ENCODE measurements at places on chromosomes 6 and 20.

GRCh38 chr20:33674294-33675135, at the start of gene NECAB3:
Gene NECAB3 (minus strand): TSS chr20:33674428. CDS start chr20:33674352, 76 bp downstream.
- peak; percentile 57 for DNase-seq

DNA sequence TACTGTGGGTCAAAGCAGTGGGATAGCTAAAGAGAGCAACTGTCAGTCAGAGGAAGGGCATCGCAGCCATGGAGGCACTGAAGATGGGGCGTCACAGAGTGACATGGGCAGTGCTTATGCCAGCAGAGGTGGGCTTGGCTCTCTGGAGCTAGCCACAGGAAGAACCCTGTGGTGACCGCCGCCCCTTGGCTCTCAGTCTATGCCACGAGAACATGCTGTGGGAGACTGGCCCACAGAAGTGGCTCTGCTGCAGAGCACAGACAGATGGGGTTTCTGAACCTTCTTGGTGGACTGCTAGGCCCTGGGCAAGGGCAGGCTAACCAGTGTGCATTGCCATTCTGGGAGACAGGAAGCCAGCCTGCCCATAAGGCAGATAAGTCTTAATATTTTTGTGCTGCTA, 290.0 kb upstream of the SUPT3H start:
- DNase-seq = no peak

DNA sequence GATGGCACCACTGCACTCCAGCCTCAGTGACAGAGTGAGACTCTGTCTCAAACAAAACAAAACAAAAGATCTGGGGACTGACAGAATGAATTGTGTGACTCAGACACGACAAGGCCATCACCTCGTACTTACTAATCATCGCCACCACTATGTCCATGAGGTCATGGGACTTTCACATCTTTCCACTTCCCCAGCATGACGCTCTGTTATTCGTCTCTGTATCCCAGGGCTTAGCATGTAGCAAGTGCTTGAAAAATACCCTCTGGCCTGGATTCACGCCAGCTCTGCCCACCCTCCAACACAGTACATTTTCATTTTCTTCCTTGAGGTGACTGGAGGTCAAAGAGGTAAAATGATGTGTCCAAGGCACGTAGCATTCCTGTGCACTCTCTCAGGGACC, 27.8 kb downstream of the FGD2 start:
- DNase-seq = no peak

DNA sequence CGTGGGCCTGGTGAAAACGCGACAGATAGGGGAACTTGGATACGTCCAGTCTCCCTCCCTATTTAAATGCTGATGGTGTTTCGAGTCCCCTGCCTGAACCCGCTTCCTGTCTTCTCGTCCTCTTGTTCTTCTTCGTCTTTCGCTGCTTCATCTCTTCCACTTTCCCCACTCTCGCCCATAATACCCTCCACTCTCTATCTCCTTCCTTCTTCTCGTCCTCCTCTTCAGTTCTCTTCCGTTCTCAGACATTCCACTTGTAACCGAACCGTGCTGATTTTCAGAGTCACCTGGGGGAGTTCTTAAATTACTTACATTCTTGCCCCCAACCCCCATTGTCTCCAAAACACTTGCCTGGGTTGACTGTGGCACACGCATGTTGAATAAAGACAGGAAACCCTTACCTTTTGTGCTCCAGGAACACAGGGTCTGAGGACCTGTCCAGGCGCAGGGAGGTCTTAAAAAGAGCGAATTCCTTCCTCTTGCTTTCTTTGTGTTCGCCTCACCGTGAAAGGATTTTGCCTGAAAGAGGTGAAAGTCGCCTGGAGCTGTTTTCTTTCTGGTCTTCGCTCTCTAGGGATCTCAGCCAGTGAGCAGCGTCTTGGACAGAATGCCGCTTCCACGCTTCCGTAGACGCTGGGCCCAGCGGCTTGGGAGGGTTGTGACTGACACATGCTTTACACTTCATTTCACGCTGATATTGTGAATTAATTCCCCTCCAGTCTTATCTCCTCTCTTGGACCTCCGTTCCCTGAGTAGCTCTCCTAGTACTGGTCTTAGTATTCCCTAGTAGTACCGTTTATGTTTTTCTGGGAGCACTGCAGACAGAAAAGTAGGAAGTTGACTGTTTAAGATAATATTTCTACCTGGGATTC, 184.0 kb downstream of the GPX5 start:
- DNase-seq = no peak

DNA sequence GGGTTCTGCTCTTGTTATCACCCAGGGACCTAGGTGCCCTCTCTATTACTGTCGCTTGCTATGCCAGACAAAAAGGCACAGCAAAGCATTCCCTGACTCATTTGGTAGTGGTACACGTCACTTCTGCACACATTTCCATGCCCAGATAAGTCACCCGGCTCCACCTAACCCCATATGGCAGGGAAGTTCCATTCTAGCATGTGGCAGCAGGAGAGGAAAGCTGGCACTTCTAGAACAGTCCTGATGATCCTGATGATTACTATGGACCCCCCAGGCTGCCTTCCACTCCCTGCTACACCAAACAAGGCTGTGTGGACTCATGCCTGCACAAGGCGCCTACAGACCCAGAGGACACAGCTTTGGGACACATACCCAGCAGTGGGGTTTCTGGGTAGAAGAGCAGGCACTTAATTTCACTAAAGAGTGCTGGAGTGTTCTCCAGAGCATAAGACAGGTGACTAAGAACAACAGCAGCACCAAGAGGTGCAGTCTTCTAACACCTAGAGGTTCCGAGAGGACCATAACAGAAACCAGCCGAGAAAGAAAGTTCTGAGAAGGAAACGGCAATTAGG, 53.5 kb upstream of the NELFCD start:
- DNase-seq = no peak

- DNase-seq = no peak
Measured at GRCh38 chr6:17525637-17526036, 74.5 kb upstream of the FAM8A1 start.

GRCh38 chr6:28003661-28004060, 46.6 kb downstream of the OR2B6 start:
- no peak for DNase-seq

- DNase-seq = no peak
Measured at GRCh38 chr20:33490023-33490933, at the start of gene CBFA2T2. Gene CBFA2T2 (plus strand): TSS chr20:33490096. CDS start chr20:33490268, 172 bp downstream.

DNA sequence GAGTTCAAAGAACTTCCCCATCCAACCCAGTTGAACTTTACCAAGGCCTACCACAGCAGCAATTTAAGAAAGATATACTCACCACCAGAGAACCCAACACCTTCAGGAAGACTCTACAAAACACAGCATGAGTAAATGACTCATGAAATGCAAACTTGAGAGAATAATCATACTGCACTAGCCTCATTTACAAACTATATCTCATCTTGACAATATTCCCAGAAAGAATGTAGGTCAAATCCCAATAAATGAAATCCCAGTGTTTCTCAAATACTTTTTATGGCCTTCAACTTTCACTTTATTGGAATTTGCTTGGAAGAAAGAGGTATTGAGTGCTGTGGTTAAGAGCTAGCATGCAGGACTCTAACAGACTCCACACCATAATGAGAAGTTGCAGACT, 60.0 kb downstream of the FYN start:
- DNase-seq = no peak

DNA sequence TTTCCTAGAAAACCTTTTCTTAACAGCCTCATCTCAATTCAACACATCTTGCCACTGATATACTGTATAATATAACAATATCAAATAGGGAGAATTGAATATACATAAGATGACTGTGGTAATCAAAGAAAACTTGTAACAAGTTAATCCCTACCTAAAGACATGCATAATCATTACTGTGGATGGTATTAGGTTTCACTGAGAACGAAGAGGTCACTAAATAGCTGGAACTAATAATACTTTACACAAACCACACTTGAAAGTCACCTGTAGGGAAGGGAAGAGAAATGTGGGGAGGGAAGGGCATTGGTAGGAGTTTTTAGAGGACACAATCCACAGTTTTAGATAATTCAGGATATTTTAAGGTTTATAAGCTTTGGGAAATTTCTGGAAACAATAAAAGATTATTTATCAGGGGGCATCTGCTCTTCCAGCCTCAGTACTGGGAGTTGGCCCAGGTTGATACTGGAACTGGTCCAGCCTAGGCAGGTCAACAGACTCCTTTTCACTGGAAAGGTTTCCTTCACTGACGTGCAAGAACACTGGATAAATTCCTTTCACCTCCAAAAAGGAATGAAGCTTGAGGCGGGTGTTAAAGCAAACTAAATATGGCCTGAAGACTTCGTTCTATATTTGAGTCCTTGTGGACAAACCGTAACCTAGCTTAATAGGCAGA, 44.0 kb downstream of the MAP7 start:
- peak; percentile 34 for DNase-seq

- no peak for DNase-seq
Measured at GRCh38 chr20:50838322-50838625, 43.4 kb downstream of the BCAS4 start.

DNA sequence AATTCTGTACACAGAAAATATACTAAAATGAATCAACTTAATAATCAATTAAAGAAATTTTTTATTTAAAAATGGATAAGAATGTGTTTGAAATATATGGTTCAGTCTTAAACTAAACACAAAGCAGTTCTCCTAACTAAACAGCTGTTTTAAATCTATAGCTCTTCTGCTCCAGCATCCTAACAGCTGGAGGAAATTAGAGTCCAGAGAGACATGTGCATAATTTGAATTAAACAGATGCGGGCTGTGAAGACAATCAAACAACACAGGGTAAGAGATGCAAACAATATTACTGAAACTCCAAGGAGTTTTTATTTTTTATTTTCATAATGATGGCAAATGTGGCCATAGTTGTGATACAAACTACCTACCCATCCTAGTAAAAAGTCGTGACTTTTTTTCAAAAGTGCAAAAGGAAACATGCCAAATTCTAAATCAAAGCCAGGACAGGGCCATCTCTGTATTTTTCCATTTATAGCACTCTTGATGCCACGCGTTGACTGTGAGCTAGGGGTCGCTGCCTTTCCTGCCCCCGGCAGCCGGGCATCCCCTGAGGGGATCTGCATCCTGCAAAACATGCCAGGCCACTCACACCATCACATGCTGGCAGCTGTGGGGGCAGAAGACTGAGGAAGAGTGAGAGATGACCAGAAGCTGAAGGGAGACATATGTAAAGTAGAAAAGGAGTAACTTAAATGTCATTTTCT, 310.6 kb downstream of the PRKN start:
- DNase-seq = peak; percentile 16

- DNase-seq = no peak
Measured at GRCh38 chr6:111985202-111985731, 68.6 kb upstream of the CCN6 start.

GRCh38 chr6:40937491-40937890, 101.5 kb downstream of the UNC5CL start:
- no peak for DNase-seq

DNA sequence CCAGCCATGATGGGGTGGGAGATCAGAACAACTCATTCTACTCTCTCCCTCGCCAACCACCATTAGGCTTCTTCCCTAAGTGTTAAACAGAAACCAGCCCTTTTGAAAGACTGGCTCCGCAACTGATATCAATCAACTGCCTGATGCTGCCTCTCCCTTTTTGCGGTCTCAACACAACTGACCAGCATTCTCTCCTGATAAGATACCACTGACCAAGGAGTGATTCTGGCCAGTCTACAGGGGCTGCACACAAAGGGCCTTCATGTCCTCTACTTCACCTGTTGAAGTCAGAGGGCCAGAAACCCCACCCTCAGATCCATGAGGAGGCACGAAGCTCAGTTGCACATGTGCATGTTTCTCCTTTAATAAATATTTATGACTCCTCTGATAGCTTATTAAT, 145.1 kb downstream of the CD24 start:
- DNase-seq = no peak

DNA sequence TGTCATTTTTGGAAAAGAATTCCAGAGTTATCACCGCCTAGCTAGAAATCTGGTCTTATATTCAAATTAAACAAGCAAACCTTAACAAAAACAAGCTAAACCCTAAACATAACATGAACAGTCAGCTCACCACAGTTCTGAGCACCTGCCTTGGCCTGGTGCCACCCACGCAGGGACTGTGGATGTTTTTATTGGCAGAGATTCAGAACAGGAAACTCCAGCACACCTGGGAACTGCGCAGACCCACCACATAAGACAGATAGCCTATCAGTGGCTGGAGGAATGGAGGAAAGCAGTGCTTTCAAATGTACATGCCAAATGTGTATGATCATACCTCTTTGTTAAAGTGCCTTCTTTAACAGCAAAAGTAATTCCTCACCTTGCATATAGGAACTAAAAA, 8.9 kb downstream of the SLC16A10 start:
- no peak for DNase-seq

- no peak for DNase-seq
Measured at GRCh38 chr6:37535428-37535758, 35.7 kb upstream of the CCDC167 start.

DNA sequence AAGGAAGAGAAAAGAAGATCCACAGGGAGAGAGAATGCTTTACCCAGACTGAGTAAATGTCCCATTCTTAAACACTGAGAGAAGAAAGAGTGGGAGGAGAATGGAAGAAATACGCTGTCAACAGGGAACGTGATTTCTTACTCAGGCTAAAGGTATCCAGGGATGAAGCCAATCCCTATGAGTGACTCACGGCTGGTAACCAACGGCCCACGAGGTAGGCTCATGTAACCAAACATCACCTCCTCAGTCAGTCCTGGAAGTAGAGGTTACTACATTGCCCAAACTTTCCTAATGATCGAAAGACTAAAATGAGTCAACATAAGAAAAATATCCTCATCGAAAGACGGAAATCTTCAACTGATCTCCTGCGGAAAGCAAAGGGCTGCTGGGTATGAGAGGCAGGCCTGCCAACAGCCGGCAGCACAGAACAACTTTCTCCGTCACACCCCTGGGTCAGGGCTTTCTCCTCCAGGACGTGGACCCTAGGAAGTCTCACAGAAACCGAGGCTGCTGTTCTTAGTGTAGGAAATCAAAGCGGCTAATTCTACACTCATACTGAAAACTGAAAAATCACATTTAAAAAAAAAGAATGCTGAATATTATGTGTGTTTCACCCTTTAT, 292.6 kb downstream of the GMDS start:
- DNase-seq = no peak

DNA sequence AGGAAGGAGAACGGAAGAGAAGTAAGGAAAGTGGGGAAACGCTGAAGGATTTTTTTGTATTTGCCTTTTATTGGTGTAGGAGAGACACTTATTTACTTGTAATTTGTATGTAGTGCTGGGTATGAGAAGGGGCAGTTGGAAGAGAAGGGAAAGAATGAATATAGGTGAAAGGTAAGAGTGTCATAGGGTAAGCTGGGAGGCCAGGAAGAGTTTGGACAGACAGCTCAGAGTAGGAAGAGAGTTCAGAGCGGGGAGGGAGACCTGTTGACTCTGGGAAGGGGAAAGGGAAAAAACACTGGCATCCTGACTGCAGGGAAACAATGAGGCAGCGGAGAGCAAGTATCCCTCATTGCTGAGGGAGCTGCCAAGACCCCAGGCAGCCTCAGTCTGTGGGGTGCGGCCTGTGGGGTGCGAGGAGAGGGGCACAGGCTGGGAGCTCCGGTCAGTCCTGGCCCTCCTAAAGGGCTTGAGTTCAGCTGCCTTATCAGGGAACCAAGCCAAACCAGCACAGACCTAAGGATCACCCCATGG, 3.1 kb downstream of the TRAF3IP2 start:
- DNase-seq = no peak

DNA sequence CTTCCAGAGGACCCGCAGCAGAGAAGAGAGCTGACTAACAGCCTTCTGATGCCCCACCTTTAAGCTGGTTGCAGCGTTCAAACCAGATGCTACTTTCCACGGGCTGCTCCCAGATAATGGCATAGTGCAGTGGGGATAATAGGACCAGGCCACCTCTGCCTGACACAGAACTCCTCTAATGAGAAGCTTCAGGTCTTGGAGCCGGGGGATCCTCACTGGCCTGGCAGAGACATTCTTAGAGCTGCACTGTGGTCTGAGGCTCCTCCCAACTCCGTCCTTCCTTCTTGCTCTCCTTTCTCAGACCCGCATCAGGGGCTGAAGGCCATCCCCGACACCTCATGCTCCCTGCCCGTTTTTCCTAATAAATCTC, 206.6 kb upstream of the MARCKS start:
- no peak for DNase-seq

Data from DMS 273 treated with DMSO at 0.1 percent for 48 hours (cell line).